Daoy (cell line): ENCODE measurements at places on chromosomes 12 and 14. TPM values are rescaled to one million over a fixed set of nuclear protein-coding genes. Genes with fewer than 3 reads are reported as not detected.
A peak's percentile ranks its signal among the peaks of the same experiment; 100 is the strongest.

GRCh38 chr12:52038447-52038846, 12.8 kb upstream of the NR4A1 start:
- no peak for DNase-seq

DNA sequence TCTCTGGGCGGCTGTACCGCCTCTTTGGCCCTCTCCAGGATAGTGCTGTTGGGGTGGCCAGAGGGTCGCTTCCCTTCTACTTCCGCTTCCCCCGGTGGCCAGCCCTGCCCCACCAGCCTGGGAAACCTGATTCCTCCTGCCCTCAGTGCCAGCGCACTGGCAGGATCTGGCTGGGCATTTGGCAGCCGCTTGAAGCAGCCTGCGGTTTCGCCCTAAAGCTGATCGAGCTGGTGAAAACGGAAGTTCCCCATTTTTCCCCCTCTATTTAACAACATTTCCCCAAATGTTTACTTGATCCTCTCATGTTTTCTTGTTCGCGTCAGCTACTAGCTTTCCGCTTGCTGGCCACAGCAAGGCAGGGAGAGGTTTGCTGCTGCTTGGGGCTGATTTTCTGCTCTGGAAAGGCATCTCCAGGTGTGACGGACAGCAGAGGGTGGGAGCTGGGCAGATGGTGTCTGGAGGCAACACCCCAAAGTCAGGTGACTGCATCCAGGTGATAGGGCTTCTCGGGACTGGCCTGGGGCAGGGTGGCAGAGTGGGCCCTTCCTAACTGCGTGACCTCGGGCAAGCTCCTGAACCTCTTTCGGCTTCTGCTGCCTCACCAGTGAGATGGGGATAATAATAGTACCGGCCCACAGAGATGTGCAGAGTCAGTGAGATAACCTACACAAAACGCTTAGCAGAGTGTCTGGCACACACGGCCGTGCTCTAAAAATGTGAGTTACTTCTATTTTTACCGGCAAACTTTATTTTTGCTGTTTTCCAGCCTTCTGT, 53.1 kb downstream of the TSPAN9 start:
- peak; percentile 74 for DNase-seq

DNA sequence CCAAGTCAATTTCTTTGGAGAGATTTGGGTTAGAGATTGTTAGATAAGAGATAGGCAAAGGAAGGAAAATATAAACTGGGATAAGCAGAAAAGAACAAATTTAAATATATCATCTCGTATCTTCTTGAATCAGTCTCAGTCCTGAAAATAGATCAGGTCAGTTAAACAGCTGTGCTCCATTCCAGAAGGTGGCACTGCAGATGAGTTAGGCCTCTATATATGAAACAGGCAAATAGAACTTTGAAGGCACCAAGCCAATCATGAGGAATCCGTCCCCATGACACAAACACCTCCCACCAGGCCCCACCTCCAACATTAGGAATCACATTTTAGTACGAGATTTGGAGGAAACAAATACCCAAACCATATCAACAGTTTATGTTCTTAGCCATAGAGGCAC, 605.5 kb upstream of the USP15 start:
- DNase-seq = no peak

DNA sequence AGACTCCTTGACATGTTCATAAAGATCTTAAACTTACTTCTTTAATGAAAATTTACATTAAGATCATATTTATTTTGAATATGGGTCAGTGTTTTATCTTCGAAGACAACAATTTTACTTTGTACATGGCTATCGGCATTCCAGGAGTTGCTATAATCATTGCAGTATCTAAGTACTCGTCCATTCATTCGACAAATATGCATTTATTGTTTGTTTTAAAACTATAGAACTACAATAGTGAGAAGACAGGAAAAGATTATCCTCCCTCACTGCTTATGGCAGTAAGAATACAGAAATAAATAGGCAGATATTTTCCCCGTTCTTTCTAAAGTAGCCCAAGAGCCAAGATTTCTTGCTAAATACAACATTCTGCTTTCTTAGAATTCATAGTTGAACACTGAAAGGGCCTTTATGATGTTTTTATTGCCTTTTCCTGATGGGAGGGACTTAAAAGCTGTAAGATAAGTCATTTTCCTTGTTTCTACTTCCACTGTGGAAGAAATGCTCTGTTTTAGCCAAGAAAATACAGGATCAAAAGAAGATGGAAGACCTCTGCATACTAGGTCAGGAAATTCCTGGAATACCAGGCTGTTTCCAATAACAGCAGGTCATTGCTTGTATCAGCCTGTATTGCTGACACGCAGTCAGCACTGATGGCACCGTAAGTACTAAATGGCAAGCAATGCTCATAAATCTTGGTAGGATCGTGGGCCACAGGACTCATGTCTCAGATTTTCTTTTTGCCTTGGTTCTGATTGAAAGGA, 521.0 kb upstream of the ATP2B1 start:
- no peak for DNase-seq

DNA sequence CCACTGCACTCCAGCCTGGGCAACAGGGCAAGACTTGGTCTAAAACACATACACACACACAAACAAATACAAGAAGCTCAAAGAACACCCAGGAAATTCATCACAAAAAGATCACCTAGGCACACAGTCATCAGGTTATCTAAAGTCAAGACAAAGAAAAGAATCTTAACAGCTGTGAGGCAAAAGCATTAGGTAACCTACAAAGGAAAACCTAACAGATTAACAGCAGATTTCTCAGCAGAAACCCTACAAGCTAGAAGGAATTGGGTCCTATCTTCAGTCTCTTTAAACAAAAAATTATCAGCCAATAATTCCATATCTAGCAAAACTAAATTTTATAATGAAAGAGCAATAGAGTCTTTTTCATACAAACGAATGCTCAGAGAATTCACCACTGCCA, 22.4 kb downstream of the CEP83 start:
- DNase-seq = no peak

GRCh38 chr12:132056320-132056719, 87.8 kb downstream of the DDX51 start:
- no peak for DNase-seq

- DNase-seq = no peak
Observed at GRCh38 chr14:79581912-79582576, 629.3 kb downstream of the DIO2 start.

GRCh38 chr12:23093488-23093887, 468.5 kb downstream of the ETNK1 start:
- DNase-seq = no peak

GRCh38 chr14:92987713-92988510, 65.0 kb downstream of the CHGA start:
- DNase-seq = no peak

GRCh38 chr12:32197421-32197820, 90.8 kb downstream of the BICD1 start:
- no peak for DNase-seq

- no peak for DNase-seq
Observed at GRCh38 chr12:132178801-132179401, 34.6 kb downstream of the NOC4L start.

Gene APOF
- 0.40 TPM in 1 of 2 replicates, not detected in the other for total RNA-seq

Gene MAP1LC3B2
- total RNA-seq = 0.17 TPM in 1 of 2 replicates, not detected in the other

Gene TMEM106C
- total RNA-seq = 162 and 181 TPM in 2 replicates
